Stimulated activated CD4-positive, alpha-beta T cell treated with anti-CD3 and anti-CD28 coated beads, Interleukin-4, amount 100 ng/mL, for 48 hours (primary cell): ENCODE measurements at places on chromosomes 7 and 10.
A peak's percentile ranks its signal among the peaks of the same experiment; 100 is the strongest.

DNA sequence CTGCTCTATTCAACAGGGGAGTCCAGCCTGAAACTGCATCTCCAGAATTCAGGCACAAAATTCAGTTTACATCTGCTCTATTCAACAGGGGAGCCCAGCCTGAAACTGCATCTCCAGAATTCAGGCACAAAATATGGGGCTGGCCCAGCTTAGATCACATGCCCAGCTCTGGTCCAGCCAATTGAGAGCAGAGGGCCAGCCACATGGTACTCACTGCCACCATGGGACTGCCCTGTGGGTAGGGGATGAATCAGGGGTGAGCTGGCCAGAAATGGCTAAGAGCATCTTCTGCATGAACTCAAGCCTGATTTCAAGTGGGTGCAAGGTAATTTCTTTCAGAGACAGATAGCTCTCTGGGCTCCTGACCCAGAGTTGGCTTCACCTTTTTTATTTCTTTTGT is 156.6 kb upstream of the LYZL2 start:
- no peak for DNase-seq

DNA sequence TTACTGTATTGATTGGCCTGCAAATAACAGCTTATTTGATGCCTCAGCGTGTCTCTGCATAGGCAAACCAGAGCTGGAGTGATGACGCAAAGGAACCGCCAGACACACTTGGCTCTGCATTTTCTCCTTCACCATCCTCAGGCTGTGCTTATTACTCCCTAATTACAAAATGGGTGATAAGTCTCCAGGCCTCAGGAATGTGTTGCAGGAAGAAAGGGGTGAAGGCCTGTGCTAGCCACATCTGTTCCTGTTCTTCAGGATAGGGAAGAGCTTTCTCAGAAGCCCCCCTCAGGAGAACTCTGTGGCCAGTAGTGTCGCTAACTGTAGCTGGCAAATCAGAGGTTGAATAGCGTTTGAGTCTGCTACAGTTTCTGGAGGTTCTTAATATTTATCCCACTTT is 5.1 kb downstream of the TDRD1 start:
- no peak for DNase-seq

DNA sequence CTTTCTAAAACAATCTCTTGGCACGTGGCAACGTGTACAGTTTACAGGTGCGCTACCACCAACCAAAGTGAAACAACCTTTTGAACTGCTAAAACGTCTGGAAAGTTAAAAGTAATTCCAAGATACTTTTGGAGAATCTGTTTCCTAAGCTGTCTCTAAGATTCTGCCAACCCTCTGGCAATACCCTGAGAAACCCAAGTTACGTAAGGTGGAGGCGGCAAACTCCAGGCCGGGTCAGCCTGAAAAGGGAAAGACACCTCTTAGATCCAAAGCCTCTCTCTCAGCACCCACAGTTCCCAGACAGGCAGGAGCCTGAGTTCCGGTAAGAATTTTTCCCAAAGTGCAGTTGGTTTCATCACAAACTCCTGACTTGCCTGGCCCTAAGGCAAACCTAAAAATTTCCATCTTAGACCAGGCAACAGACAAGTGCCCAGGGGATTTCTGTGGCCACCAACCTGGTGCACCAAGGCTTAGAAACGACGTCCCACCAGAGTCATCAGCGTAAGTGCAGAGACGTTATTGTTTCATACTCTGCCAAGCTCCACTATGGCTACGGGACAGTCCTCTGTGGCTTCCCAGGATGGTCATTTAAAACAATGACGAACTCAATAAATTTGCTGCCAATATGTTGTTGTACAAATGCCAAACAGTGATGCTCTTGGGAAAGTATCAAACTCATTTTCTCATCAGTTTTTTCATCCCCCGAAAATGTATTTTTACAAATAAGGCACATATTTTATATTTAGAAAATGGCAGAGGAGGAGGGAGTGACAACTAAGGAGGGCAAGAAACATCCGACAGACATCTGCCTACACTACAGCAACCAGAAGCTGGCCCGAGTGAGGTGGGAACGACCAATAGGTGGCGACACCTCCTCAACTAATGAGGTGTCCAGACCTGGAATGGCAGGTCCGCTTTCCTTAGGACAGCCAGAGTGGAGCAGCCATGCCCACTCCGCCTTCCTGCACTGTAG is 205.8 kb upstream of the FRMD4A start:
- peak; percentile 47 for DNase-seq

DNA sequence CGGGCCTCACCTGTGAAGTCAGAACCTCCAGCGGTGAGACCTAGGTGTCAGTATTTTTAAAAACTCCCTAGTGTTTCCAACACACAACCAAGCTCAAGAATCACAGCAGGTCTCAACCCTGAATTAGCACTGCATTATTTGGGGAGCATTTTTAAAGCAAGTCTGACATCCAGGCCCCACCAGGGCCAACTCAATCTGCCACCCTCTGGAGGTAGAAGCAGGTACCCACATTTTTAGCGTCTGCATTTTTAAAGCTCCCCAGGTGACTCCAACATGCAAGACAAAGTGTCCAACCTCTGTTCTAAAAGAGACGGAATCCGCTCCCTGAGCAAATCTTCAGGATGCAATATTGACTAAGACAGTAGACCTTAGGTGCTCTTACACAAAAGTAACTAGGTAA is 225.7 kb downstream of the TNS3 start:
- DNase-seq, result no peak

DNA sequence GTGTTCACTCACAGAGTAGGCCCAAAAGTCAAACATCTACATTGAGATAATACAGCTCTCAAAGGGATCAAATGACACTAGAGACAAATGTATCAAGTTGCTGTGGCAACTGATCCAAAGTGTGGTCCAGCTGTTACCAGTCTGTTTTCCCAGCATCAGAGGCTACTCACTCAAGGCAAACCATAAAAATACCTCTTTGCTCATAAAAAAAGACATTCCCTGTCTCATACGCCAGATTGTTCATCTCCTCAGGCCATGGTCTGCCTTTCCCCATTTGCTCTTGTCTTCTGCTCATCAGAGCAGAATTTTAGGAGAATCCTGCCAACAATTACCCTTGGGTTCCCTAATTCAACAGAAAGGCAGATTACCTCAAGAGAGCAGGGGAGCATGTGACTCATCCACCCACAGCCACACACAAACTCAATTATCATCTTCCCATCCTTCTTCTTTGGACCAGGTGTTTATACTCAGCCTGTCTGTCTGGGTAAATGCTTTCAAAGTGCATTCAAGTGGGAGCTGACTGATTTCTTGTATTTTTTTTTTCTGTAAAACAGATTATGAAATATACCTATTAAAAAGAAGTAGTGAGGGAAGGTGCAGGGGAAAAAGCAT is 226.5 kb upstream of the HPS1 start:
- no peak for DNase-seq

- no peak for DNase-seq
These were observed 2.5 kb upstream of the ZNF33A start for GRCh38 chr10:38007991-38008390.

- DNase-seq, result no peak
These were observed 2.8 kb upstream of the COL1A2 start for GRCh38 chr7:94391726-94392392.

DNA sequence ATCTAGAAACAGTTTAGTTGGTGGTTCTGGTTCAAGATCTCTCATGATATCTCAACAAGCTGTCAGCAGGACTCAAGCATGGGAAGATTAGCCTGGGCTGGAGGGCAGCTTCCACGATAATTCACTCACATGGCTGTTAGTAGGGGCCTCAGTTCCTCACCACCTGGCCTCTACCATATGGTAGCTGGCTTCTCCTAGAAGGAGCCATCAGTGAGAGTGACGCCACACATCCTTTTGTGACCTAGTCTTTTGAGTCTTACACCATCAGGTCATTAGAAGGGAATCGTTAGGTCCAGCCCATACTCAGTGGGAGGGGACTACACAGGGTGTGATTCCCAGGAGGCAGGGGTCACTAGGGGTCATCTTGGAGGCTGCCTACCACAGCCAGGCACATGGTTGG is 239.3 kb upstream of the PLPP4 start:
- no peak for DNase-seq

DNA sequence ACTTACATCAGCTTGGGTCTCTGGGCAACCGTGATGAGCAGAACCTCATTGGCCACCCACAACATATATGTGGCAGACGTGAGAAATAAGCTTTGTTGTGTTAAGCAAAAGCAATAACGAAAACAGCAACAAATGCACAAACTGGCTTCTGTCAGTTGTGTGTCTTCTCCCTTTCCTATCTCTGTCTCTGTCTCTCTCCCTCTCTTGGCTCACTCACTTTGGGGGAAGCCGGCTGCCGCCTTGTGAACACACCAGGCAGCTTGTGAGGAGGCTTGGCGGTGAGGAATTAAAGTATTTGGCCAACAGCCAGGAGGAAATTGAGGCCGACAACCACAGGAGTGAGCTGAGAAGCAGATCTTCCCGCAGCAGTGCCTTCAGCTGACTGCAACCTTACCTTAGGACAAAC is 21.9 kb upstream of the CDCA7L start:
- no peak for DNase-seq

- DNase-seq, result no peak
These were observed 54.3 kb upstream of the TNRC18 start for GRCh38 chr7:5477723-5478531.
